ENCODE measurements at places on chromosomes 5 and 9.

DNA sequence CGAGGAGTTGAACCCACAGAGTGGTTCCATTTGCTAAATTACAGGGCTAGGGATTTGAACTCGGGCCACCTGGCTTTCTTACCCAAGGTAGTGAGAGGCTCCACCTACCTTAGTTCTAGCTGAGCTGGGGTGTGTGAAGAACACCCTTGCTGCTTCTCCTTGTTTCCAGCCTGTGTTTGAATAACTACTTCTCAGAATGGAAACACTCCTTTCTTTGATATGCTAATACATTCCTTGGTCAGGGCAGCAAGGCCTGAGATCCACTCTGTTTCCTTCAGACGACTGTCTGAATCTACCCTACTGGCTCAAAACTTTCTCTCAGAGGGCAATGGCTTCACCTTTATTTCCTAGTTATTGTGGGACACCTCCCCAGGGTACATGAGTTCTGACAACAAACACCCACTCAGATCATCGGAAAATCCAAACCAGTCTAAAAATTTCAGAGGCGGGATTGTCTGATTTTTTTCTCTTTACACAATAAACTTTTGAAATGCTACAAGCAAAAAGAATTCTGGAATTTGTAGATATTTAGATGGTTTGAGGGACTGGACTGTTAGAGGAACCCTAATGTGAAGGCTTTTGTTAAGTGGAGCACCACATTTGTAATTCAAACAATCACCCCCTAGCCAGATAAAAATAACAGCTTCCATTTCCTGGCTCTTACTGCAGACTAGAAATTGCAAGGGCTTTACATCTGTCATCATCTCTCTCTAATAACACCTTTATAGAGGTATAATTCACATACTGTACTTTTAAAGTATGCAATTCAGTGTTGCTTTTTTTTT is 4.0 kb upstream of the ATP6V1G1 start:
- no peak for DNase-seq

GRCh38 chr9:137123468-137123837 is 8.9 kb upstream of the DPP7 start:
- DNase-seq, result no peak

GRCh38 chr9:131429121-131430012 is 35.5 kb downstream of the PRRC2B start:
- DNase-seq, result no peak

GRCh38 chr9:28197653-28198052 is 624.4 kb upstream of the C9orf72 start:
- DNase-seq, result no peak

DNA sequence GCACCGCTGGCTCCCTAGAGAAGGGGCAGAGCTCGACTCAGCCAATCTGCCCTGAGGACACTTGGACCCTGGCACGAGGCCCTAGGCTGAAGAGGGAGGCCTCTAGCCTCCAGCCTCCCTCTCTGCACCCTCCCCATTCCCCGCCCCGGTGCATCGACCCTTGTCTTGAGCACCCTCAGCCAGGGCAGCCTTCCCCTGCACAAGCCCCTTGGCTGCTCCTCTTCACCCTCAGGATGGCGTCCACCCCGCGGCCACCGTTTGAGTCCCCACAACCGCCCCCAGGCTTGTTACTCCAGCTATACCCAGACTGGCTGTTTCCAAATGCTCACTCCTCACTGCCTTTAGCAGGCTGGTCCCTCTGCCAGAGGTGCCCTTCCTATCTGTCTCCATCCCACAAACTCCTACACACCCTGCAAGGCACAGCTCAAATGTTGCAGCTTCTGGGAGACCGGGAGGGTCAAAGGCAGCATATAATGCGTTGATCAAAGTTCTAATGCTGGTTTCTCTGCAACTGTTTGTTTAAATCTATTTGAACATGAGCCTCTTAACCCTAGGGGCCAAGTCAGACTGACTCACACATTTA is 6.5 kb upstream of the FAM163B start:
- no peak for DNase-seq

GRCh38 chr9:130882696-130883225 is 13.9 kb downstream of the QRFP start:
- no peak for DNase-seq

DNA sequence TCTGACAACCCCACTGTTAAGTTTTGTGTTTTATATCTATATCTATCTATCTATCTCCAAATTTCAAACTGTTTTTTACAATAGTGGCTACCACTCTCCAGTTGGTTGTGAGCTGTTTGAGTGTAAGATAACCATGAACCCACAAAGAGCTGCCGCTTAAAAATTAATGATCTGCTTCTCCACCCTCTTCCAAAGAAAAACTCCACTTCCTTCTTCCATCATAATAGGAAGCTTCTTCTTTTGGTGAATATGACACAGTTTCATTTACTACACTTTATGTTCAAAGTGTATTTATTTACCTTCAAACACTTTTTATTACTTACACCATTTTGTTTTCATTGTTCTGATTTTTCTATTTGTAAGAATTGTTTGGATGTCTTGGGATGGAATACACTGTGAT is 37.9 kb downstream of the SPZ1 start:
- DNase-seq, result no peak

GRCh38 chr5:61139094-61139873 is 23.0 kb downstream of the SMIM15 start:
- DNase-seq, result no peak

- DNase-seq, result no peak
These were observed 209.1 kb downstream of the TARS1 start for GRCh38 chr5:33649549-33650482.

GRCh38 chr5:15406478-15406877 is 93.5 kb upstream of the FBXL7 start:
- no peak for DNase-seq

GRCh38 chr5:94153736-94154450 is 412.5 kb upstream of the POU5F2 start:
- DNase-seq, result no peak

DNA sequence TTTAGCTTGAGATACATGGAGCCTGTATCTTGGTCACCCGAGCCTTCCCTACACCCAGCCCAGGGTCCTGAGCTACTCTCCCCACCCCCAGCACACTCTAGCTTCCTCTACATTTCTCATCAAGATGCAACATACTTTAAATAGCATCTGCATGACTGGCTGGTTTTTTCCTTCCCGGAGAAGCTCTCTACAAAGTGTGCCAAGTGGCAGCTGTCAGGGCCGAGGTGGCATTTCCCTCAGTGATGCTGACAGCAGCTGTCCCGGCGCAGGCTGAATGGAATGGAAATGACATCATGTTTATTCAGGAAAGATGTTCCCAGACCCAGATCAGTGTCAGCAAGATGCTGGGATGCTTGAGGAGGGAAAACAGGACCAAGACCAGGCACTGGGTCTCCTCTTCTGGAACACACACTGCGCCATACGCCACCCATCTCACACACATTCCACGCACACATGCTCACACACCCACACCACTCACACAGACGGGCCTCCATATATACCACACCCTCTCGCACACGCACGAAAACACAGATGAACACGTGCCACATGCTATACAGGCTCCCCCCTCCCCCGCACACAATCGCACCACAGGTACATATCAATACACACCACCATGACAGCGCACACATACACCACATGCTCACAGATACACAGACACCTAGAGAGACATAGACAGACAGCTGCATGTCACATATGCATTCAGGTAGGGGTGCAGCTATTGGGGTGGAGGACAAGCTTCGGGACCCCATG is 67.8 kb downstream of the LHX2 start:
- DNase-seq, result no peak

DNA sequence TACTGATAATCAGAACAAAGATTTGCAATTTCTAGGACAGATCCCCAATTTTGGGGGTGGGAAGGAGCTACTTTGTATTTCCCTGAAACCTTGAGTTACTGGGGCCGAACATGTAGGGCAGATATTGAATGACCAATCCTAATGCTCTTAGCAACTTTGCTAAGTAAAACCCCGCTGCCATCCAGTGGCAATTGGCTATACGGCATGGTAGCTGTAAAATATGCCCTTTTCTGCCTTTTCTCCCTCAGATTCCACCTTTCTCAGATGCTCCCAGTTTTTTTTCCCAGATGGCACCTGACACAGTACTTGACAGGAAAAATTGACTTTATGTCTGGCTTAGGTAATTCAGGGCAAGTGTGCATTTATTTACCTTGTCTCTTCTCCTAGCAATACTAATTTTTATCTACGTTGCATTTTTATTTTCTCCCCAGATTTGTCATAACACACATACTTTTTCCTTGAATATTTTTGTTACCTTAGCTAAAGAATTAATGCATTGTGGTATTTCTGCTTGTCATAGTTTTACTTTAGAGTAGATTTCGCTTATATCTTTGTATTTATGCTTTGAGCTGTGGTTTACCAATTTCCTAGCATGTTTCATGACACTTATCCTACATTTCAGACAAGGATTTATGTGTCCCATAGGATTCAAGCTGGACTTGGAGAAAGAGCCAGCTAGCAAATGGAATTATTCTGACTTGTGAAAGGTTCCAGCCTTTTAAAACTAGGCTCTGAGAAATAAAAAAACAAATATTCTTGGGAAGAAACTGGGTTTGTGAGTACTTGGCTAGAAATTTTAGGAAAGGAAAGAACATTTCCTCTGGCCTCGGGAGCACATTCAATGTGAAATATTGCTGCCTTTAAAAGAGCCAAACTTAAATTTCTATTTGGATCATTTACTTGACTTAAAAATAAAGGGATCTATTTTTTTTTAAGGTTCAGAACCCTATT is 37.4 kb downstream of the PIK3R1 start:
- no peak for DNase-seq

DNA sequence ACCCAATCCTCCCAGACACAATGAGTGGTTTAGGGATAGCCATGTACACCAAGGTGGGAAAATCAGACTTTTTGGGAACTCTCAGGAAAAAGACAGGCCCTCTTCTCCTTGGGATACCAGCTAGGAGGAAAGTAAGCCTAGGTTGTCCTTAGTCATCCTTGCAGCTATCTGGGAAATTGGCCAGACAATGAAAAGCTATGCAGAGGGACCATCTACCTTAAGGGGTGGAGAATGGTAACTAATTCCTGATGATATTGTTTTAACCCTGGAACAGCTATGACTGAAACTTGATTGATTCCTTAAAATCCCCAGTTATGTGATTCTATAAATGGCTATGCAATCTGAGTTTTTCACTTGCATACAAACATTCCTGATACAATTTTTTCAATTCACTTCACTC is 88.9 kb upstream of the BNC2 start:
- no peak for DNase-seq

DNA sequence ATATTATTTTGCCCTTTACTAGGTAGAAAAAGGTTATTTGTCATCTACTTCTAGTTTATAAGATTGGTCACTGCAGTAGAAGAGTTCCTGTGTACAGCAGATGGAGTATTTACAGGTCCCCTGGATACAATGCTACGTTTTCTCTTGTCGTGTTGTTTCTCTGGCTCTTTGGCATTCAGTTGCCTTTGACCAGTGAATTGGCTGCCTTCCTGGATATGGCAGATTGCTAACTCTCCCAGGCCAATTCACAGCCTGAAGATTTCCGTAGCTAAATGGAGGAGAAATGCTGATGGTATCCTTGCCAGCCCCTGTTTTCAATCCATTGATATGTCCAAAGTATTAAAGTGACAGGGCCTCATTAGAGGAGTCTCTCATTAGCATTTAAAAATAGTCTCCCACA is 32.5 kb upstream of the GNAQ start:
- DNase-seq, result no peak

DNA sequence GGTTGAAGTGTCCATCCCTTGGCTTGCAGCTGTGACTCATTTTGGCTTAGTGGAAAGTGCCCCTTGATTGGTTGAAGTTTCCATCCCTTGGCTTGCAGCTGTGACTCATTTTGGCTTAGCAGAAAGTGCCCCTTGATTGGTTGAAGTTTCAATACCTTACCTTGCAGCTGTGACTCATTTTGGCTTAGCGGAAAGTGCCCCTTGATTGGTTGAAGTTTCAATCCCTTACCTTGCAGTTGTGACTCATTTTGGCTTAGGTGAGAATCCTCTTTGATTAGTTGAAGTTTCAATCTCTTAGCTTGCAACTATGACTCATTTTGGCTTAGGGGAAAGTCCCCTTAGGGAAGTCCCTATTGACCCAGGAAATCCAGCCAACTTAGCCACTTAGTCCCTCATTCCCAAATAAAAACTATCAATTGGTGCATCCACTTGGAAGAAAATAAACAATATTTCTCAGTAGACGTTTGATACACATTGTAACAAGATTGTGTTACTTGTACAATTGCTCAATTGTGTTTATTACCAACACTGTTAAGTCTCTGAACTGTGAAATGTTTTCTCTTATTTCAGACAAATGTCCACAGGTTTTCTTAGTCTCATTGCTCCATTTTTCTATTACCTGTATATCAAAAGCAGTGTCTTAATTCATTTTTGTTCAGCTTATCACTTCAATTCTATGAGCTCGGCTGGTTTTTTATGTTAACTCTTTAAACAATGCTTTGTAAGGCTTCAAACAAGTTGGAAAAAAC is 2308.8 kb upstream of the ACO1 start:
- DNase-seq, result no peak

DNA sequence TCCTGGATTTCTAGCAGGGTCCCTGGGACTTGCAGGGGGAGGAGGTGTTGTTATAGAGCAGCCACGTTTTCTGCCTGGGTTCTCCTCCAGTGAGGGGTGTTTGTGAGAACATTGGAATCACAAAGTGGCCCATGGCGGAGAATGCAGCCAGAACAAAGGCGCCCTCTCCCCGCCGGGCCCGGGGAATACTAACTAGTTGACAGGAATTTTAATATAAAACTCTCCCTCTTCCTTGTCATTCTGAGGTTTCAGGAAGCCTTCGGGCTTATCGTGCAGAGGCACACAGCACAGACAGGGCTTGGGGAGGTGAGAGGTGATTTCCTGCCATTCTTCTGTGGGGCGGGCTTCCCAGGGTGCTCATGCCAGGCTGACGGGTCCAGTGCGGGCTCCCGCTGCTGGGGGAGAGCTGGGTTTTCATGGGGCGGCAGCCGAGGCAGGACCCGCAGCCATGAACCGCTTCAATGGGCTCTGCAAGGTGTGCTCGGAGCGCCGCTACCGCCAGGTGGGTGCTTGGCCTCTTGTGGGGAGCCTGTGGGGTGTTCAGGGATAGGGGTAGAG is 37.7 kb downstream of the RGS3 start:
- DNase-seq, result no peak

GRCh38 chr9:130484362-130485072 is 39.8 kb downstream of the ASS1 start:
- DNase-seq, result no peak

GRCh38 chr9:89564346-89564878 is 40.4 kb upstream of the GADD45G start:
- no peak for DNase-seq

DNA sequence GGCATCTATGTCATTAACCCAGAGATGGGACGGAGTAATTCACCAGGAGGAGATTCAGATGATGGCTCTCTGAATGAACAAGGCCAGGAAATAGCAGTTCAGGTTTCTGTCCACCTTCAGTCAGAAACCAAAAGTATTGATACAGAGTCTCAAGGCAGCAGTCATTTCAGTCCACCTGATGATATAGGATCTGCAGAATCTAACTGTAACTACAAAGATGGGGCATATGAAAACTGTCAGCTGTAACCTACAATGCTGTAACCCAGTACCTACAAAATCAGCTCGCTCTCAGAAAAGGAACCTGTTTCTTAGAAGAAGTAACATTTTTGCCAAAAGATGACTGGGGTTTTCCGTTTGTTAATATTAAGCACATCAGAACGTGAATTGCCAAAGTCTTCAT is 14.7 kb downstream of the MFAP3 start:
- DNase-seq, result no peak

All from stimulated activated CD8-positive, alpha-beta memory T cell treated with anti-CD3 and anti-CD28 coated beads, Interleukin-15, amount 100 ng/mL, for 1 hour (primary cell).